Astrocyte of the hippocampus (primary cell): ENCODE measurements at places on chromosomes 1 and 21.

DNA sequence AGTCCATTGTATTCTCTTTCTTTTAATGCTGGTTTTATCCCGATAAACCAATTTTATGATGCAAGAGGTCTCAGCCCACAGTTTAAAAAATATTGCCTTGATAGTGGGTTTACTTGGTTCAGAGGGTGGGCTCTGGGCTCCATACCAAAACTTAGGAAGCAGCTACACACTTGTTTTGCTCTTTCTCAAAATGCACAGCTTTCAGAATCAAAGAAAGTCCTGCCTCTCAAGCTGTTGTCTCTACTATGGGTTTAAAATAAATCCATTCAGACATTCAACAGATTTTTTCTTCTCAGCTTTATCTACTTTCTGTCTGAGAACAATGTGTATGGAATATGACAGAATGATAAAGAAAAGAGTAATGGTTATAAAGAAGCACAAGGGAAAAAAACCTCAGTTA, 14.8 kb upstream of the HHAT start:
- no peak for DNase-seq

DNA sequence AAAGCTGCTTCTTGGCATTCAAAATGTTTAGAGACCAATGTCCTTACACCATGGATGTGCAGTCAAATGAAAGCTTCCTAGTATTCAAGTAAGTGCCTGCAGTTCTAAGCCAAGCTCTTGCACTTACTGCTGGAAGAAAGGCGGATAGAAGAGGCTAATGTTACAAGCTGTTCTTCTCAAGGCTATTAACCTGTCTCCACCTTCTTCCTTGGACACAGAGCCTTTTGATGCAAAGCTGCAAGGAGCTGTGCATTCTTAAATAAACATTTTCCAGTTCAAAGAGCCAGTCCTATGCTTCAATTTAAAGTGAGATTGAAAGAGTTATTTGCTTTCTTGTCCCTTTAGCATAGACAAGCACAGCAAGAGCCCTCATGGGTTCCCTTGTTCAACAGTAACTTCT, 167.9 kb upstream of the RUNX1 start:
- DNase-seq = no peak

- no peak for DNase-seq
These were observed 20.9 kb upstream of the GPR153 start for GRCh38 chr1:6281511-6282402.

GRCh38 chr1:201715801-201716741, 112.9 kb upstream of the IPO9 start:
- DNase-seq = no peak
